AML-193 (cell line): ENCODE measurements at places on chromosomes 13 and 19.

DNA sequence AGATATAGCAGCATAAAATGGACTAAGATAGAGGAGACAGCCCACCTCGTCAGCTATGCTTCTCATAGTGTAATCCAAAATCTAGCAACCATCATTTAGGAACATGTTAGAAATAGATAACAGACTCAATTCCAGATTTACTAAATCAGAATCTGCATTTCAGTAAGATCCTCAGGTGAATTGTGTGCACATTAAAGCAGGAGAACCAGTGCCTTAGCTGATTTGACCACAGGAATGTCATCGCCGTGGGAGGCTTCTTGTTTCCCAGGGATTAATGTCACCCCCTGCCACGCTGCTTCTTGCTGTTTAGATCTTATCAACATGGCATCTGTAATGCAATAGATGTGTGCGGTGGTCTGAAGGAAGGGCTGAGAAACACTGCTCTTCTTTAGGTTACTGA is 84.0 kb downstream of the GPC5 start:
- DNase-seq = no peak

DNA sequence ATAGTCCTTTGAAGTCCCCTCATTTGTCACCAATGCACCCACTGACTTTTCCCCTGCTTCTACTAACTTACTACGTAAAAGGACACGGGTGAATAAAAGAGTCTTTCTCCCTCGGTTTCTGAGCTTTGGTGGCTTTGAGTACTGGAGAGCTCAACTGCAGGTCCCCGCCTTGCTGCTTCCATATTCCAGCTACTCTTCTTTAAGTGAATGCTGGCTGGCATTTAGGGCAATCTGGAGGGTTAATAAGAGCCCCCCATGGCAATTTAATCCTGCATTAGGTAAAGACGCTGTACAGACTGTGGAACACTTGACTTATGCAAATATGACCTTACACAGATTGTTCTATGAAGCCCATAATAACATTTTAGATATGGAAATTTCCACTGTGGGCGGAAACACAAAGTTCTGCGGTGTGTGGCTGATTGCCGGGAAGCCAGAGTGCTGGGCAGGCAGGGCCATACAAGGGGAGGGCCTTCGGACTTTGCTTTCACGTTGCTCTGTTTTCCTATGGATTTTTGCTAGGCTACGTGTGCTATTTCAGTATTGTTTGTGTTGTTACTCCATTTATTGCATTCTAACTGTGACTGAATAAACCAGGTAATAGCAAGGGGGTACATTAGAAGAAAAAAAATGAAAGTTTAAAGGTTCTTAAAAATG is 97.5 kb downstream of the SLC10A2 start:
- no peak for DNase-seq

DNA sequence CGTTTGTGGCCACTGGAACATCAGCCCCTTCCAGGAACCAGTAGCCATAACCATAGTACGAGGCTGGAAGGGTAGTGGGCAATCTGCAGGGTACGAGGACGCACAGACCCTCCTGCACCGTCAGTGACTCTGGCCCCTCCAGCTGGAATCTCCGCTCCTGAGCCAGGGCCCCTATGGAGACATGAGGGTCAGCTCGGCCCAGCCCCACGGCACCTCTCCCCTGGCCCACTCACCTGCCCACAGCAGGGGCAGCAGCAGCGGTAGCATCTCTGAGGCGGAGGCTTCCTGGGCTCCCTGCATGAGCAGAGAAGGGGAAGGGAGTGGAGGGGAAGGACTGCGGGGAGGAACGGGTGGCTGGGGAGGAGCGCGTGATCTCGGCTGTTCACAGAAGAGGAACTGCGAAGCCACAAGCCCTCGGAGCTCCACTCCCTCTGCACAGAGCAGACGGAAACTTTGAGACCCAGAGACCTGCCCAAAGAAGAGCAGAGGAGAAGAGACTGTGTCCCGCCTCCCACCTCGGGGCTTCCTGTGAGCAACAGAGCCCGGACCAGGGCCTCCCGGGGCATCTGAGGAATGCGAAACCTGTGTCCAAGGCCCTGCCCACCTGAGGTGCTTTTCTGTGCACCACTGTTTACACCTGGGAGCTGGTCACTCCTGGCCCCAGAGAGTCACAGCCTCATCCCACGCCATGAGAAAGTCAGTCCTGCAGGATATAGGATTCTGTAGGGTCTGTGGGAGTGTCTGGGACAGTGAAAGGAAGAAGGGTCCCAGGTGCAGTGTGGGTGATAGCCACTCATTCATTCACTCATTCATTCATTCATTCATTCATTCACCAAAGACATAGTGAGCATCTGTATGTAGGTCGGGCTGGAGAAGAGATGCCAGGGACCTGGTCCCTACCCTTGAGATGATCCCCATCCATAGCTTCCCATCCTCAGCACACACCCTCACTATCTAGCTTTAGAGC is at the start of gene SIGLEC6:
Gene SIGLEC6, minus strand, starts transcription at position 322 of the 967 bp plus-strand sequence. Its CDS starts 22 bp downstream, at position 300.
- peak; percentile 95 for DNase-seq

GRCh38 chr19:12796146-12797071 is 5.1 kb downstream of the JUNB start:
- DNase-seq = peak; percentile 73

DNA sequence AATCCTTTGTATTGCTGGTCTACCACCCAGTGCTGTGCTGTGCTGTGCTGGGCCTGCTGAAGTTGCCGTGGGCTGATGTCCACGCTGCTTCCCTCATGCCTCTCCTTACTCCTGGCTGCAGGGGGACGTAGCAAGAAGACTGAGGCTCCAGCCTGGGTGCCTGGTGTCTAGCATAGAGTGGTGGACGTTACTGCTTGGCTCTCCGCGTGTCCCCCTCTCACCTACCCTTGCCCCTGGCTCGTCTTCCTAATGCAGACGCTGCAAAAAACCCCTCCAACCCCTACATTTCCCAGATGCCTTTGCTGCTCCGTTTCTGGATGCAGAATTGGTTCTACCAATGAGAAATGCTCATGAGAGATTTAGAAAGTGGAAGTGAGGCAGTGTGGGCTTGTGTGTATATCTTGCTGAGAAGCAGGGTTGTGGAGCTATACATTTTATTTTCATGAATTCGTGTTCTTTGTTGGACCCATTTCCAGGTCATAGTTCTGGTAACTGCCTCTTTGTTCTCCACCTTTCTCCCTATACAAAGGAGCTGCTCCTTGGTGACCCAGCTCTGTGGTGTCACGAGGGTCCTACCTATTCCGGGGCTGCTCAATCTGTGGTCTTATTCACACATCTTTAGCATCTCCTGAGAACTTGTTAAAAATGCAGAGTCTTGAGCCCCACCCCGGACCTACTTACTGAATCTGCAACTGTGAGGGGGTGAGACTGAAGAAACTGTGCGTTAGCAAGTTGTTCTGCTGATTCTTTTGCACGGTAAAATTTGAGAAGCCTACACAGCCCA is 7.9 kb upstream of the DENND1C start:
- DNase-seq = no peak

- DNase-seq = peak; percentile 29
Measured at GRCh38 chr13:78657699-78658629, 991 bp downstream of the OBI1 start.

GRCh38 chr13:70668293-70668692 is 560.0 kb upstream of the KLHL1 start:
- no peak for DNase-seq

- no peak for DNase-seq
Measured at GRCh38 chr19:45180936-45181335, 2.4 kb downstream of the BLOC1S3 start.

- peak; percentile 7 for DNase-seq
Measured at GRCh38 chr13:69970520-69970919, 137.1 kb upstream of the ATXN8OS start.

DNA sequence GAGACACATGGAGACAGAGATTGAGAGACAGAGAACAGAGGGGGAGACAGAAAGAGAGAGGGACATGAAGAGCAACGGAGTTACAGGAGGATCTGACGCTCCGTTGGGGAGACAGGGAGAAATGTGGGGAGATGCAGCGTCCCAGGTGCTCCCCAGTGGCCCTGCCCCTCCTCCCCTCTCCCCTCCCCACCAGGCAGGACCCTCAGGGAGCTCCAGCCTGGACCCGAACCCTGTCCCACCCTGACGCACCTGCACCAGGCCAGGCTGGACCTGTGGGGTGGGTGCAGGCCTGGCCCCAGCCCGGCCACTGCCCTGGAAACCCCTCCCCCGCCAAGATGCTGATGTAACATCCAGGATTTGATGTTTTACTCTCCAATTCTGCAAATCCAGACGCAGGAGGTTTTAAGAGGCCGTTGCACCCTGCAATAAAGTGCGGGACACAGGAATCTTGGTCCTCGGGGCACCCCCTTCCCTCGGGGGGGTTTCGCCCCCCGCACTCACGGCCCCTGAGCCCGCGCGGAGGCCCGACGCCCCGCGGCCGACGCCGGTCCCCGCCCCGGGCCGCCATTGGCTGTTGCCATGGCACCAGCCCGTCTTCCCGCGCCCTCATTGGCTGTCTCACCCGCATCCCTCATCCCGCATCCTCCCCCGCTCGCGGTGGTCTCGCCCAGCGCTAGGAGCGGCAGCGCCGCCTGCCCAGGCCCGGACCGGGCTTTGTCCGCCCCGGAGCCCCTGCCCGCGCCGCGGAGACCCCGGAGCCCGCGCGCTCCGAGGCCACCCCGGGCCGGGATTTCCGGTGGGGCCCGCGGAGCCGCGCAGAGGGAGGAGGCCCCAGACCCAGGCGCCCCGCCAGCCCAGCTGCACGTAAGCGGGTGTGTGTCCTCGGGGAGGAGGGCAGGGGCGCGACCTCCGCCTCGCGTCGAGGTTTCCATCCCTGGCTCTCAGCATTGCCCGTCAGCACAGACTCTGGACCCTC is at the start of gene APC2:
Gene APC2, plus strand, starts transcription at position 655 of the 976 bp plus-strand sequence. CDS start 2,881 bp downstream, outside the sequence.
- no peak for DNase-seq

DNA sequence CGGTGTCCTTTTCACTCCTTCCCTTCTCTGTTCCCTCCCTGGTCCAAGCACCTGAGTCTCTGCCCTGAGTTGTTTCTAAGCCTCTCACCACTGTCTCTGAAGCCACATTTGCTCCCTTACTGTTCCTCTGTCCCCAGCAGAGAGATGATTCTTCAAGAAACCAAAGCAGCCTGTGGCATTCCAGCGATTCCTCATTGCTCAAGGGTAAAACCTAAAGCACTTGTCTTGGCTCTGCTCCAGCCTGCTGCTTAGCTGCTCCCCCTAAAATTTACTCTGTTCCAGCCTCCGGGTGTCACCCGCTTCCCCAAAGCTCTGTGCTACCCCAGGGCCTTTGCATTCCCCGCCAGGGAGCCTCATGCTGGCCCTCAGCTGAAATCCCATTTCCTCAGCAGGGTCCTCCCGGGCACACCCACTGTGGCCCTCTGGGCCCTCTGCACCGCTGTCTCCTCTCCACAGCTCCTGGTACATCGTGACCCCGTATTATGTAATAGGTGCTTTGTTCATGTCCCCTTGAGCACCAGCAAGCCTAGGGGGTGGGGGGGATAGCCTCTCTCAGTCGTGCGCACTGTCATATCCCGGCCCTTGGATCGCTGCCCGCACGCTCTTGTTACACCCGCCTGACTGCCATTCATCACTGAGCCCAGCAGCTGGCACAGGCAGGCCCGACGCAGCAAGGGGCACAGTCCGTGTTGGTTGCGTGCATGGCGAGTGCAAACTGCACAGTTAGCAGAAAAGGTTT is 15.8 kb downstream of the TECR start:
- no peak for DNase-seq

GRCh38 chr13:50586414-50587083 is 256.9 kb downstream of the DLEU7 start:
- DNase-seq = no peak

GRCh38 chr19:47703301-47703700 is 9.9 kb upstream of the EHD2 start:
- DNase-seq = no peak

GRCh38 chr13:36981156-36981743 is 17.9 kb downstream of the ALG5 start:
- DNase-seq = peak; percentile 77

DNA sequence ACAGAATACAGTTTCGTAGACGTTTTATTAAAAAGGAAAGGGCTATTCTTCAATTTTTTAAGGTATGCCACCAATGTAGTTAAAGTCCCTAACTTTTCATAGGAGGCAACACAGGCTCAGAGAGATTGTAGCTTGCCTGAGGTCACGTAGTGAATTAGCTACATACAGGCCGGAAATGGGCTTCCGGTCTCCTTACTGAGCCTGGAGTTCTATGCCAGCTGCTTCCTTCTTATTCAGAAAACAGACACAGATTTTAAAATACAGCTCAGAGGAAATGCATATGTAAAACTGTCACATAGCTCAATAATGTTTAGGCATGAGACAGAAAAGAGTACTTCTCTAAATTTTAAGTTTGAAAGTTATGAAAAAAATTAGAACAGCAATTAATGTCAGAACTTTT is 85.4 kb upstream of the TUBA3C start:
- DNase-seq = no peak

DNA sequence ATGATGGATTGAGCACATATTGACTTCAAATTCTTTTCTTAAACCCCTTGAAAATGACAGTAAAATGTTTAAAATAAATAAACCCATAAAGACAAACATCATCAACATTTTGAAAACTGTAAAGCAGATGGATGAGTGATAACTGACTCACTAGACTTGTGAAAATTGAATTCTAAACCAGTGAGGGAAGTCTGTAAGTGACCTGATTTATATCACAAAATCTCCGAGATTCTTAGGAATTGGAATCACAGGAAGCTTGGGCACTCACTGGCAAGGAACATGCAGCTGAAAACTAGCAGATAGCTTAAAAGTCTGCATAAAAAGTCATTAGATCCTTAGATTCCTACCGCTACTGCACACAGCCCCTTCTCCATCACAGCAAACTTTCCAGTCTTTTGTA is 51.3 kb upstream of the TSC22D1 start:
- DNase-seq = no peak

DNA sequence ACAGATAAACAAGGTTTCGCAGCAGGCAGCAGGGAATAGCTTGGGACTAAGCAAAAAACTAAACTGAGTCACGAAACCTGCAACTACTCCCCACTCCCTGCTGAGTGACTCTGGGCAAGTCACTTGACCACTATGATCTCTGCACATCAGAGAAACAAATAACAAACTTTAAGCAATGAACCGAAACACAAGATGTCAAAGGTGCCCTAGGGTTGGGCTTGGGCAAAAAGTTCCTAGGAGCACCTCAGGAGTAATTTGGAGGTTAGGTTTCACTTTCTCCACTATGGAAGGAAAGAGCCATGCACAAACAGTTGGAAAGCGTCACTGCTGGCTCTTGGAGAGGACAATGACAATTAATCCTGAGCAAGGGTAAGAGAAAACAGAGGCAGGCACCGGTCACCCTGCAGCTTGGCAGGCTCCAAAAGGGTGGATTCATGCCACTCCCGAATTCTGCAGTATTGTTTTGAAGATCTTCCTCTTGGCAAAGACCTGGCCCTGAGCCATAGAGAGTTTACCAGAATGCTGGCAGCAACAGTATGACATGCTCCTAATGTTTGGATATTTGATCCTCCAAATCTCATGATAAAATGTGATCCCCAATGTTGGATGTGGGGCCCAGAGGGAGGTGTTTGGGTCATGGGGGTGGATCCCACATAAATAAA is 60.3 kb downstream of the CRYL1 start:
- no peak for DNase-seq

GRCh38 chr13:86848716-86849115 is 822.5 kb upstream of the SLITRK5 start:
- no peak for DNase-seq

- DNase-seq = peak; percentile 99
Measured at GRCh38 chr13:79522583-79522982, 41.6 kb downstream of the NDFIP2 start.

GRCh38 chr13:60152114-60152513 is 11.6 kb downstream of the DIAPH3 start:
- DNase-seq = no peak
